ENCODE measurements at places on chromosomes 6 and 20.
A peak's percentile ranks its signal among the peaks of the same experiment; 100 is the strongest.

DNA sequence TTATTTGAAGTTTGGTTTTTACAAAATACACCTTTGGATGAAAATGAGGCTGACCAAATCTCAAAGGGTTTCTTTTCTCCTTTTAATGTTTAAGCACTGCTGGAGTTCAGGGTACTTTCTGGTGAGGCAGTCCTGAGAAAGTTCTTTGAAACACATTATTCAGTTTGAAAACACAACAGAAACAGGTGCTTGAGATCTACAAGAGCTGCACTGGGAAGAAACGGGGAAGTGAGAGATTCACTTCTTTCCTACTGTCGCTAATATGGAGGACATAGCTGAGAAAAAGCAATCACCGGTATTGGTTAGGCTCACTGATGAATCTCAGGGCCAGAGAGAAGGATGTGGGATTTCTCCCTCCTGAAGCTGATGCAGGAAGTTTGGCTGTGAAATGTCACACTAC lies 22.9 kb upstream of the TMEM170B start:
- no peak for DNase-seq

- DNase-seq: no peak
Measured at GRCh38 chr6:3022765-3023662, 23.3 kb downstream of the NQO2 start.

GRCh38 chr6:134891633-134892032 lies 58.3 kb downstream of the ALDH8A1 start:
- no peak for DNase-seq

GRCh38 chr20:50449738-50450492 lies 60.3 kb upstream of the PTPN1 start:
- no peak for DNase-seq

- DNase-seq: no peak
Measured at GRCh38 chr6:150417899-150418826, 49.4 kb downstream of the IYD start.

DNA sequence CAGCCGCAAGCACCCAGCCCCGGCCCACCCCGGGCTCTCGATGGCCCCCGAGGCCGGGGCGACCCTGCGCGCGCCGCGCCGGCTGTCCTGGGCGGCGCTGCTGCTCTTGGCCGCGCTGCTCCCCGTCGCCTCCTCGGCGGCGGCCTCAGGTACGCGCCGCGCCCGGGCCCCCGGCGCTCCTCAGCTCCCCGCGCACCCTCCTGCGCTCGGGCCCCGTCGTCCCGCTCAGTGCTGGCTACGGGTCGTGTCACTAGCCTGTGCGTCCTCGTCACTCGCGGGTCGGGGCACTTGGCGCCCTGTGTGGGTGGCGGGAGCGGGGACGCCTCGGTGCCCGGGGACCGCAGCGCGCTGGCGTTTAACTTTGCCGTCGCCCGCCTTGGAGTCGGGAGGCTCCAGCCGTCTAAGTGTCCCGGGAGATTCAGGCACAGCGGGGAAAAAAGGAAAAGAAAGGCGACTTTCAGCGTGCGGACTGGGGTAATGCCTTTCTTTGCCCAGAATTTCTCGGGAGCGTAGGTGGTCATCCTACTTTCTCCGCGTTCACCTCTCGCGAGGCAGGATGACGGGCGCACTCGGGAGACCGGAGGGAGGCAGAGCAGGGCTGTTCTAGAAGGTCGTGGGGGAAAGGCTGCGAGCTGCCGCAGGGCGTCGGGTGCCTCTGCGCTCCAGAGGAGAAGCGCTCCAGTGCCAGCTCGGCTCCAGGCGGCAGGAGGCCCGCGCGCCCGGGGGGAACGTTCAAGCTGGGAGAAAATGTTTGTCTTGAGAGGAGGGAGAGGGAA lies 545 bp downstream of the FNDC1 start:
- DNase-seq: no peak

- no peak for DNase-seq
Measured at GRCh38 chr6:35980991-35981645, 43.3 kb downstream of the SLC26A8 start.

DNA sequence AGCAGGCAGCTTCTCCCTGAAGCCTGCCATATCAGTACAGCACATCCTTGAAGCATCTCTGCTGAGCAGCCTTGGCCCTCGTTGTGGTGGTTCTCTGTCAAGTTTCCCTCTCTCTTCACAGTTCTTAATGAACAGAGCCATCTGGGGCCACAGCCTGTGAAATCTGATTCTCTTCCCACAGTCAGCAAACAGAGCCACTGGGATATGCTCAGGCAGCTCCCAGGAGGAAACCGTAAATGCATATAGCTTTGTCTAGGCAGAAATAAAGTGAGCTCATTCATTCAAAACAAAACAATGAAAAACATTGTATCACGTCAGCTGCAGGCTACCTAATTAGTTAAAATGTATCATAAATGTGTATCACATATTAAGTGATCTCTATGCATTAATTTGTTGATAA lies 80.3 kb downstream of the TBC1D7 start:
- no peak for DNase-seq

DNA sequence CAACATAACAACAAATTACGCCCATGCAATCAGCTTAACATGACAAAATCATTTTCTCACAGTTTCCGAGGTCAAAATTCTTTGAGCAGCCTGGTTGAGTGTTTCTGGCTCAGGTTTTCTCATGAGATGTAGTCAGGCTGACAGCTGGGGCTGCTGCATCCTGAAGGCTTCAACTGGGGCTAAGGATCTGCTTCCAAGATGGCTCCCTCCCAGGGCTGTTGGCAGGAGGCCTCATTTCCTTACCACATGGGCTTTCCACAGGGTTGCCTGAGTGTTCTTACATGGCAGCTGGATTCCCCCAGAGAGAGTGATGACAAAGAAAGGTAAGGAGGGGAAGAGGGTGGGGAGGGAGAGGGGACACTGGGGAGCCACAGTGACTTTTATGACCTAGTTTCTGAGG lies 63.1 kb upstream of the NNAT start:
- DNase-seq: no peak

GRCh38 chr20:61808447-61808846 lies 257.2 kb downstream of the TAF4 start:
- DNase-seq: no peak

DNA sequence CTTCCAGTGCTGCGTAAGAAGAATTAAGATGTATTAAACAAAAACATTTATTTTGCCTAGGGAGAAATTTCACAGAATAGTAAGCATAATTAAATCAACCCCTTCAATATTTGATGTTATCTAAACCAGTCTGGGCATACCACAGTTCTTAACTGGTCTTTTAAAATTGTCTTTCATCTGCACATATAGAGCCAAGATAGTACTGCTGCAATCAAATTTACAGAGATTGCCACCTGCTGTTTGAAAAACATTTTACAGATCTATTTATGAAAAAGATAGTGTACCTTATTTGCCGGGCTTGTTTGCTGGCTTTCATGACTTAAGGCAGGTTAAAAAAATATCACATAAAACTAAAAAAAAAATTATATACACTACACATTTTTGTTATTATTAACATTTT lies 323.2 kb downstream of the ADGRB3 start:
- DNase-seq: no peak

GRCh38 chr6:109693111-109693510 lies 2.0 kb downstream of the FIG4 start:
- DNase-seq: no peak

DNA sequence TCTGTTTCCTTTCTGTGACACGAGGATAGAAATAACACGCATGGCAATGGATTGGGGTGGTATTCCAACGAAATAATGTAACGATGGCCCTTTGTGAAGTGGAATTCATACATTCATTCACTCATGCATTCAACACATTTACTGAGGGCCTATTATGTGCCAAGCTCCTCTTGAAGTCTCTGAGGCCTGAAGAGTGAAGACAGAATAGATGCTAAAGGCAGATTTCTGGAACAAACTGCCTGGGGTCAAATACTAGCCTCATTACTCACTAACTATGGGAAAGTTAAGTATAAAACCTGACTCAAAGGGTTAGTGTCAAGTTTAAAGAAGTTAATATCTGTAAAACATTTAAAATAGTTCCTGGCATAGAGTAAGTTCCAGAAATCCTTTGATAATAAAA lies 279.6 kb upstream of the SULF2 start:
- no peak for DNase-seq

- no peak for DNase-seq
Measured at GRCh38 chr6:47130086-47130485, 88.0 kb upstream of the ADGRF1 start.

- no peak for DNase-seq
Measured at GRCh38 chr6:48765352-48765961, 654.5 kb upstream of the PTCHD4 start.

DNA sequence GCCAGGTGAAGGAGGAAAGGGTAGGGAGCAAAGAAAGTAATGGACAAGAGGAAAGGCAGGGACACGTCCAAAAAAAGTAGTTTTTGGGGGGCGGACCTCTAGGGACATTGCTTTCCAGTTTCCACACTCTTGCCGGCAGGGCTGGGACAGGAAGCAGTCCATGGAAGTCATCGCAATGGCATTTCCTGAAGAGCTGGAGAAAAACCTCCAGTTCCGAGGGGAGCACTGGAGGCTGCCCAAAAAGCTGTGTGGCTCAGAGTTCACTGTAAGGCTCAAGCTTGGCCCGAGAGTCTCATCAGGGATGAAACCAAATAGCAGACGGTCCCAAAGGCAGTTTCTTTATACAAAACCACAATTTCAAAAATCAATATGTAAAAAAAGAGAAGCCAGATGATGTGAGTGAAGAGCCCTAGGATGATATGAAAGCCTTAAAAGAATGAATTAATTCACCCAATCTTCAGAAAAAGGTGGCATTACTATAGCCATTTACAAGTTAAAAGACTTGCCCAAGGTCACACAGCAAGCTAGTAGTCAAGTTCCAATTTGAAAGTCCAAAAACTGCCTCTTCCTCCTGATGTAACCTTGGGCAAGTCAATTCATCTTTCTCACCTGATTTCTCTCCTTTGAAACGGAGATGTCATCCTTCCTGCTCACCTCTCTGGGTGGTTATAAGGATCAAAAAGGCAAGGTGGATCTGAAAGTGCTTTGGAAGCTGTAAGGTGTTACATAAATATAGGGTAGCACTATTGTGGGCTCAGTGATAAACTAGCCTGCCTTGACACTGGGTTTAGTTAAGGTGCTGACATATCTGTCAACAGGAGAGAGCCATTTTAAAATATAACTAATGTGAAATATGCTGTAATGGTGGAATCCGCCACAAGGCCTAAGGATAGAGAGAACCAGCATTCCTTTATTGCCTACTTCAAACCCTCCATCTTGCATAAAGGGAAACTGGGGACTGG lies 9.1 kb downstream of the BCL2L1 start:
- peak; percentile 90 for DNase-seq

- no peak for DNase-seq
Measured at GRCh38 chr6:57195457-57195856, 23.3 kb downstream of the BAG2 start.

GRCh38 chr6:156912431-156912830 lies 135.3 kb downstream of the ARID1B start:
- no peak for DNase-seq

DNA sequence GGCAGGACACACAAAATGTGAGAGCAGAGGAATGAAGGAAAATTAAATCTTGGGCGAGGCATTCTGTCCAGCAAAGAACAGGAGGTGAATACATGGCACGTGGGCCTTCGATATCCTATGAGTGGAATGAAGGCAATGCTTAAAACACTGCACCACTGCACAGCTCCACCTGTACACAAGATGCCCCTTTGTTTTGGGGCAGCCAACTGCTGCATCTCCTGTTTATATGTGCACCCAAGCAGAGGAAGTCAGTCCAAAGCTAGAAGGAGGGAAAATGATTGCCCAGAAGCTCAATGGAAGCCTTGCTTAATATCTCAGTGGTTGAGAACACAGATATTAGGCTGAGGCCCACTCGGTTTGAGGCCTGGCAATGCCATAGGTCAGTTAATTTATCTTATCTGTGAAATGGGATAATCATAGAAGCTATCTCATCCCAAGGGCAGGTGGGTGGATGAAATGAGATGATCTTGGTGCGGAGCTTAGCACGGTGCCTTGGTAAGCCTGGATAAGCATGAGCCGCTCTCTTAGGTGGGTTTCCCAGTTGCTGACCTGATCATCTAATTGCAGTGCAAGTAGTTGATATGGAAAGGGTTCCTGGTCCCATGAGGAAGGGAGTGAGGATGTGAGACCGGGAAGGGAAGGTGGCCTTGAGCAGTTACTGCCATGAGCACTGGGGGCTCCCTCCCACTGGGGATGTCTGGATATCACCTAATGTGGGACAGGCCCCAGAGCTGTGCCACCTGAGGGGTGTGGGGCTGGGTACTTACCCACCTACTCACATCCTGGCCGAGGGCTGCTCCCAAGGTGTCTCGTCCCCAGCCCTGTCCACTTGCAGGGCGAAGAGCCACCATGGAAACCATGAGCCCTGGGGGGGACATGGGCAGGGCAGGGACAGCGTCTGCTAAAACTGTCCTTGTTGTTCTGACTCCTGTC lies 9.9 kb downstream of the BANF2 start:
- peak; percentile 19 for DNase-seq

GRCh38 chr20:60540591-60540990 lies 582.4 kb downstream of the CDH26 start:
- DNase-seq: no peak

Measured in tibial artery (tissue), 4 donors.